ENCODE measurements at places on chromosomes 3 and 15.
A peak's percentile ranks its signal among the peaks of the same experiment; 100 is the strongest.

DNA sequence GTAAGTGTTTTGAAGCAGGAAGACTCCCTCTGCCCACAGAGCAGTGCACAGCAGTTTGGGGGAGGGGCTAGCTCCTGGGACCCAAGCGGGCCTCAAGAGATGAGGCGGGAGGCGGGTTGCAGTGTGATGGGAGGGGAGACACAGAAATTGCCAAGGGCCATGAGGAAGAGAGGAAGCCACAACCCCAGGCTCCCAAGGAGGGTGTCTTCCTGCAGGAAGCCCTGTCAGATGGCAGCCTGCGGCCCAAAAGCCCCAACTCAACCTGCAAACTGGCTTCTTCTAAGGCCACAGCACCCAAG, 7.3 kb upstream of the ISLR2 start:
- DNase-seq, result no peak

- DNase-seq, result no peak
Observed at GRCh38 chr15:100508641-100509300, 20.0 kb downstream of the CERS3 start.

DNA sequence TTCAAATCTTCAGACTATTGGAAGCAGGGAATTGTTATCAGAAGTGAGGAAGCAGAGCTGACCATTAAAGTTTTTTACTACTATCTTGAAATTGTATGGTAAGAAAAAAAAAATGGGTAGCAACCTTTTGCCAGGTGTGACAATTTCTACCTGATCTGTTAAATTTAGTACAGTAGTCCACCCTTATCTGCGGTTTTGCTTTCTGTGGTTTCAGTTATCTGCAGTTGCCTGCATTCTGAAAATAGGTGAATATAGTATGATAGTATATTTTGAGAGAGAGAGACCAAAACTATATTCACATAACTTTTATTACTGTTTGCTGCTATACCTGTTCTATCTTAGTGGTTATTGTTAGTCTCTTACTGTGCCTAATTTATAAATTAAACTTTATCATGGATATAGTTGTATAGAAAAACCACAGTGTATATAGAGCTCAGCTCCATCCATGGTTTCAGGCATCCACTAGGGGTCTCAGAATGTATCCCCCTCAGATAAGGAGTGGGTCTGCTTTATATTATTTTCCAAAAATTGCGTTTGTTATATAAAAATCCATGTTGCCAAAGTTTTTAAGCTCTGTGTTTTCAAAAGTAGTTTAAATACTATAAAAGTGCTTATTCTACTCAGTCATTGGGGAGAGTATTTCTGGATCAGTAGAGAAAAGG, 69.9 kb downstream of the PTPRG start:
- no peak for DNase-seq

DNA sequence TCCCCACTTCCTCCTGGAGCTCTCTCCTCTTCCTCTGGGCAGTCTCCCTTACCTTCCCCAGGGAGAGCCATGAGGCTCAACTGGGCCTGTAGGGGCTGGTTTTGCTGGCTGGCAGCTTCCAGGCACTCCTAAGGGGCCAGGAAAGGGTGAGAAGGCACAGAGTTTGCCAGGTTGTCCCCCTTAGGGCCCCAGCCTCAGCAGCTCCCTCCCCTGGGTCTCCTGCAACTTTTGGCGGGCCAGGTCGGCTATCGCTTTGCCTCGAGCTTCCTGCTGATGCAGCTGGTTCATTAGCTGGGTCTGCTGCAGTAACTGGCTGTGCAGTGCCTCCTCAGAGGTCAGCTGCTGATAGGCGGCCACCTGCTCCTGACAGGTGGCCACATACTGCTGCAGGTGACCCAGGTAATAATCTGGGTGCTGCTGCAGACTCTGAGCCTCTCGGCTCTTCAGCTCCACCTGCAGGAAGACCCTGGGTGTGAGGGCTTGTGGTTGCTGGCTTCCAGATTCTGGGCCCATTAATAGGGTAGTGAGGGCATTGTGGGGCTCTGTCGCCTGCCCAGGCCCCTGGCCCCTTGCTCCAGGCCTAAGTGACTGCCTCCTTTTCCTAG, 29.7 kb upstream of the OR4F6 start:
- peak; percentile 2 for DNase-seq

DNA sequence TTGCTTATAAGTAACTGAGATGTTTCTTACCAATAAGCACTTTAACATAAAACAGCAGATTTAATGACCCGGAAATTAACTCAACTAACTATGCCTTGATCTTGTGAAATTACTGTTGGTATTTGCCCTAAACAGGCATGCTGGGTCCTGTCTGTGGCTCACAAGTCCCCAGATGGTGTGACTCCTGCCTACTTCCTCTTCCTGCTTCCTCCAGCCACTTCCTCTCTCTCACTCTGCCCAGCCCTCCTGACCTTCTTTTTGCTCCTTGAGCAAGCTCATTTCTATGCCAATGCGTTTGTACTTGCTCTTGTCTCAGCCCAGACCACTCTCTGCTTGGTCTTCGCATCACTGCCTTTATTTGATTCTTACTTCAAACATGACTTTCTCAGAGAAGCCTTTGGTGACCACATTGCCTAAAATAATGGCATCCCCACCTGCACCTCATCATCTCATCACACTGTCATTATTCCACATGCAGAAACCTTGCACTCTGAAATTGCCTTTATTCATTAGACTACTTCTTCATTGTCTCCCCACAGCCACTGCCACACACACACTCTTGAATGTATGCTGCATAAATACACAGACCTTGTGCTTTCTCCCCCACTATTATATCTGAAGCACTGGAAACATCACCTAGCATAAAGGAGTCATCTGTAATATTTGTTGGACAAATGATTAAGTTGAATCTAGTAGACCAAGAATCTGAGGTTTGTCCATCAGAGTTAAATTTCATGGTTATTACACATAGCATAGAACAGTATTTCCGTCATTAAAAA, 256.3 kb upstream of the SEMA6D start:
- DNase-seq, result no peak

- DNase-seq, result no peak
Observed at GRCh38 chr3:5499404-5499803, 311.9 kb downstream of the EDEM1 start.

GRCh38 chr3:170558427-170558826, 27.4 kb downstream of the SLC7A14 start:
- no peak for DNase-seq

DNA sequence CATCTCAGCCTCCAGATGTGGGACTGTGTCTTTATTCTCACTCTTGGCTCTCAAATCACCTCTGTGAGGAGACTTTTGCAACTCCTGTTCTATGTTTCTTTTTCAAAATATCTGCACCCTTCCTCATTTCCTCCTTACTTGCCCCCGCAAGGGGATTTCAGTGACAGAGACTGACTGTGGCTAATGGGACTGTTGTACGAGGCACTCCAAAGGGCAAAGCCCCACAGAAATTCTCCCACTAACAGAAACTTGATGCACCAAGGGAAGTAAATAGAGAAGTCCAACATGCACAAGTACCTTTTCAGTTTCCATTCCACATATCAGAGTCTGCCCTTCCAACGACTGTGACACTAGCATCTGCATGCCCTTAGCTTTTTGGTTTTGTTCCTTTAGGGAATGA, 69.7 kb downstream of the LRRK1 start:
- no peak for DNase-seq

DNA sequence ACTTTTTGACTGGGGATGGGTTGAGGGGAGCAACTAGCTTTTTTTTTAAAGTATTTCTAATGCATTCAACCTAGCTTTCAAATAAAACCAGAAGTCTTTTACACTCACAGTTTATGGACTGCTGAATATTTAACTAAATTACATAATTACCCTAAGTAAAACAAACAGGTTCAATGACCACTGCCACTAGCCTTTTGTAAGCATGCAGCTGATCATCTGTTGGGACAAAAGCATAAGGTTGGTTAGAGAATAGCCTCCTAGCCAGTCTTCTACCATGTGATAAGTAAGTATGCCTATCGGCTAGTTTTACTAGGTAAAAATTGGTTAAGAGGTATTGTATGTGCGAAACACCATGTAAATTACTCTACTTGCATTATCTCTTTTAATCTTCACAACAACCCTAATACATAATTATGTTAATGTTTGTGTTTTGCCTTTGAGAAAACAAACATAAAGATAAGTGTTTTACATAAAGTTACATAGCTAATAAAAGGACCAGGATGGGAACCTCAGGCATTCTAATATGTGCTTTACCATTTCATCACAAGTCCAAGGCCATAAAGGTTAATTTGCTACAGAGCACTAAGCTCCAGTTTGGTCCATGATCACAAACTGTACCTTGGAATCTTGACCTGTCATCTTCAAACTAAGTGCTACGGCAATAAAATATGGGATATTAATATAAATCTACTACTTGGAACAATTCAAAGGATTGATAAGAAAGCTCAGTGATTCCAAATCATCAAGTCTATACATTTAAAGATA, 13.2 kb downstream of the PFN2 start:
- no peak for DNase-seq

- no peak for DNase-seq
Observed at GRCh38 chr15:34927726-34928125, 41.8 kb downstream of the AQR start.

DNA sequence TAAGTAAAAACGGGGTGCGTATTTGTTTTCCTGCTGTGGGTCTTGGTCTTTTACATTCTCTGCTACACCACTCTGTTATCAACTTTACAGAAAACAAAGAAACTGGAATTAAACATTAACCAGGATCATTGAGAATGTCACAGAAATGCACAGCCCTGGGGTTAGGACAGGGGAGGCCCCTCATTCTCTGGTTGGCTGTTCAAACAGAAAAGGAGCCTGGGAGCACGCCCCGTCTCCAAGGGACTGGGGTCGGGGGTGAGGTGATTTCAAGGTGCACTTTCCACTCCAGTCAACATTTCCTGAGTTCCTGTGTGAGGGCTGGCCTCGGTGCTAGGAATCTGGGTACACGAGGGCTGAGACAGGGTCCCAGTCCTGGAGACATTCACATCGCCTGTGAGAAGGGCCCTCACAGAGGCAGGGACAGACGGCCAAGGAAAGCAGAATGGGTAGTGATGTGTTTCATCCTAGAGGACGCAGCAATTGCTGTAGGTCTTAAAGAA, 30.3 kb downstream of the CPN2 start:
- DNase-seq, result no peak

DNA sequence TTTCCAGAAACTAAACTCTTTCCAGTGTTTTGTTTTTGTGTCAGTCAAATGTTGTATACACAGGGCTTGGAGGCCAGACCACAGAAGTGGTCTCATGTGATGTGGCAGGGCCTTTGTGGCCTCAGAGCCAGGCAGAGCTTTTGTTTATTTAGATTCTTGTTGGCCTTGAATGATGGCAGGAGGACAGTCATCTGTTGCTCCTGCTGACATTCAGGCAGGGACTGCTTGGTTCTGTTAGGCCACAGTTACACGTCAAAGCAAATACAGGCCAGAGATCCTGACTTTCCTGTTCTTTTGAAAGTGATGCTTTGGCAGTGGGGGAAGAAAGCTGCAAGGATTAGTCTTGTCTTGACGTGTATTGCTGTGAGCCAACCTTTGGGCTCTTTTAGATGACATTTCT, 325.1 kb downstream of the CACNA2D3 start:
- DNase-seq, result no peak

DNA sequence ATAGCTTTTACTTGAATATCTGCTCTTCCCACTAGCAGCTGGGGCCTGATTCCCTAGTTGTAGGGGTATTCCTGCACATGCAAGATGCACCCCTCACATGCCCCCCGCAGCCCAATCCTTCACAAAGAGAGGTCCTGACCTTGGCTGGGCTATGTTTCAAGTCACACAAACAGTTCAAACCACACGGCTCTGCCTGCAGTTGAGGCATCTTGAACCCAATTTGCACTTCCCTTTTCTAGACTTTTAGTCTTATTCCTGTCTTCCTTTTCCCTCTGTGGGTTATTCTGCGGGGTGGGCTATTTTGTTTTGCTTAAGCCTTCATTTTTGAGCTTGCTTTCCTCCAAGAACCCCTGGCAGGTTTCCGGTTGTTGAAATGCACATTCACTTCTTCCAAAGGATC, 13.3 kb upstream of the CCR1 start:
- no peak for DNase-seq

DNA sequence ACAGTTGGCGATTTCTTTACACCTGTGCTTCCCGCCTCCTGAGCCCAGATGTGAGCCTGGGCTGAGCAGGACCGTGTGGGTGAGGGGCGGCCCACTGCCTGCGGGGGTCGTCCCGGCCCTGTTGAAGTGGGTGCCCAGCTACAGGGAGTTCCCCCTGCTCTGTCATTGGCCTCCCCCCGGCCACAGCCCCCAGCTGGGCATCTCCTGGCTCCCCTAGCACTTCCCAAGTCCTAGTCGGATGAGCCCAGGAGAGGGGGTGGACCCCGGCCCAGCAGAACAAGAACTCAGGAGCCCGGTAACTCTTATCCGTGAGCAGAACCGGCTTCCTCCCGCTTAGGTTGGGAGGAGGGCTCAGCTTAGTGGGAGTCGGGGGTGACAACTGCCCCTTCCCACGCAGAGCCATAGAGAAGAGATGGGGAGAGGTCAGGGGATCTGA, 757 bp downstream of the PAQR5 start:
- no peak for DNase-seq

GRCh38 chr3:46416125-46416810, 9.2 kb downstream of the CCRL2 start:
- no peak for DNase-seq

GRCh38 chr15:73753250-73754130, at the start of gene INSYN1:
Gene INSYN1 (minus strand): TSS chr15:73753351. CDS start chr15:73751130, 2,221 bp downstream.
- DNase-seq, result no peak

GRCh38 chr15:32649342-32649741, 7.8 kb downstream of the SCG5 start:
- no peak for DNase-seq

Data from CD4-positive, alpha-beta T cell treated with Interleukin-12 subunit alpha and Interleukin-12 subunit beta, for 1 hour (primary cell).